Brain microvascular endothelial cell (primary cell): ENCODE measurements at places on chromosomes 6 and 20.

DNA sequence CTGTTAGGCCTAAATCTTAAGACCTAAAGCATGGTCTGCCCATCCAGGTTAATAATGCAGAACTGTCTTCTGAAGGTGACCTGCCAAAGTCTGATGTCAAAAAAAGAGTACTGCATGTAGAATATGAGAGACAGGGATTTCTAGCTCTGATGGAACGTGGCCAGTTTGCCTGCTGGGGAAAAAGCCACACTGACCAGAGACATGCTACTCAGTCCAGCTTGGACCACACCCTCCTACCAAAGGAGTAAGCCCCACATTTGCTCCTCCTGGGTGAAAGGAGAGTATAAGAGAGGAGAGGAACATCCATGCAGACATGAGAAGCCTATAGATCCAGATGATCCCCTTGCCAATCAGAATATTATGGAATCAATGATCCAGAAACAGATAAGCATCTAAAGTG, 229.9 kb upstream of the RUNX2 start:
- no peak for DNase-seq

- DNase-seq: peak; percentile 37
Measured at GRCh38 chr6:159701413-159701999, 8.5 kb upstream of the SOD2 start.

DNA sequence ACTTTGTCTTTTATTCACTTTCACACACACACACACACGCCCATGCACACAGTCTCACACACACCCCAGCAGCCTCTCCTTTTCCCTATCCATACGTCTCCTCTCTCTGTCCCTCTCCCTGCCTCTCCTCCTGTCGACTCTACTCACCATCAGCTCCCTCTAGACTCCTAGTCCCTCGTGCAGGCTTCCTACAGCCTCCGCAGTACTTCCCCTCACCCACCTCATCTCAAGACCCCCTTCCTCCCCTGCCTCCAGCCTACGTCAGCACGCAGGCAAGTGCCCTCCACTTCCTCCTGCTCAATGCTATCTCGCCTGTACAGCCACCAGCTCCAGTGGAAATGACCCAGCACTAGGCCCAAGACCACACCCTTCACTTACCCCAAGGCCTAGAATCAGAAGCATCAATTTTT, 820 bp upstream of the TREML2 start:
- no peak for DNase-seq

- no peak for DNase-seq
Measured at GRCh38 chr6:53962646-53963045, 148.6 kb upstream of the MLIP start.

DNA sequence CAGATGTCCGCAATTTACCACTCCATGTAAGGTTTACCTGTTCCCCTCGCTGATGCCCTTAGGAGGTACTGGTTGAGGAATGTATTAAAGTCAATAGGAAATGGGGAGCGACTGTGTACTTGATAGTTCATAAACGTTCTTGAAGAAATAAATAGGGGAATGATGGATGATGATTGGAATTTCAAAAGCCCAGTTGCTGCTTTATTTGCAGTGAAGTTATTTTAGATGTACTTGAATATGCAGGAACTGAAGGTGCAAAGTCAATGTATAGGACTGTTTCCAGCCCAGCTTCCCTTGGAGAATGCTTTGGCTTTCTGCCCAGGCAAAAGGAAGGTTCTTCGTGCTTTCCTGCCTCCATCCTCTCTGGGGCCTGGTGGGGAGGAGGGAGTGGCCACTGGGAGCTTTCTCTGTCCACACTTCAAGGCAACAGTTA, 19.8 kb downstream of the ADGRF5 start:
- no peak for DNase-seq

- DNase-seq: no peak
Measured at GRCh38 chr20:41622584-41622983, 4.4 kb upstream of the CHD6 start.

GRCh38 chr6:139114746-139115145, 20.1 kb upstream of the HECA start:
- DNase-seq: no peak

- DNase-seq: no peak
Measured at GRCh38 chr6:169857343-169858292, 106.2 kb downstream of the ERMARD start.

- no peak for DNase-seq
Measured at GRCh38 chr6:66418906-66419305, 711.9 kb upstream of the EYS start.

- DNase-seq: no peak
Measured at GRCh38 chr6:13296536-13296997, 31.8 kb downstream of the TBC1D7 start.

- DNase-seq: no peak
Measured at GRCh38 chr20:47606983-47607613, 105.4 kb downstream of the NCOA3 start.

- DNase-seq: no peak
Measured at GRCh38 chr6:105001906-105002305, 45.0 kb downstream of the LIN28B start.
